ENCODE measurements at places on chromosomes 16 and 17. TPM values are rescaled to one million over a fixed set of nuclear protein-coding genes. Genes with fewer than 3 reads are reported as not detected.

The TBC1D3I gene
- total RNA-seq = 0.76 TPM

The KCNH6 gene
- total RNA-seq = not detected

The ZC3H7A gene
- total RNA-seq = 70.9 TPM

The FOXC2 gene
- not detected for total RNA-seq

The MT3 gene
- 1.8 TPM for total RNA-seq

The MYH2 gene
- not detected for total RNA-seq

The HS3ST3A1 gene
- total RNA-seq = 2.5 TPM

The MT1E gene
- 12.3 TPM for total RNA-seq

The APOH gene
- total RNA-seq = not detected

- DNase-seq = no peak
These were observed 19.9 kb upstream of the MMD start for GRCh38 chr17:55441544-55441943.

GRCh38 chr16:59683709-59684108 lies 949.6 kb upstream of the GOT2 start:
- DNase-seq = no peak

- DNase-seq = no peak
These were observed 26.6 kb downstream of the PEMT start for GRCh38 chr17:17564896-17565295.

DNA sequence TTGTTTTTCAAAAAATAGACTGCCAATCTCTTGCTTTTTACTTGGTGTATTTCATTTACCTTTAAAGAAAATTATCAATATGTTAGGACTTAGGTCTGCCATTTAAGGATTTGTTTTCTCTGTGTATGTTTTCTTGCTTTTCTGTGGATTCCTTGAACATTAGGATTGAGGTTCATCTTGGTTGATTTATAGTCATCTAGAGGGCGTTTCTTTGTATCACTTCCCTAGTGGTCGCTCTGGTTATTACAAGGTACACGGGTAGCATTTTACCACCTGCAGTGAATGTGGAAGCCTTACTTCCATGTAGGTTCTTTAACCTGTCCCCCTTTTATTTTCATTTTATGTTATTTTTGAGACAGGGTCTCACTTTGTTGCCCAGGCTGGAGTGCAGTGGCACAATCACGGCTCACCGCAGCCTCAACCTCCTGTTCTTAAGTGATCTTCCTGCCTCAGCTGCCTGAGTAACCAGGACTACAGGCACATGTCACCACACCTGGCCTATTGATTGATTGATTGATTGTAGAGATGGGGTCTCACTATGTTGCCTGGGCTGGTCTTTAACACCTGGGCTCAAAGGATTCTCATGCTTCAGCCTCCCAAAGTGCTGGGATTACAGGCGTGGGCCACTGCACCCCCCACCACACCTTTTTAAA lies 35.2 kb upstream of the CBX4 start:
- no peak for DNase-seq

DNA sequence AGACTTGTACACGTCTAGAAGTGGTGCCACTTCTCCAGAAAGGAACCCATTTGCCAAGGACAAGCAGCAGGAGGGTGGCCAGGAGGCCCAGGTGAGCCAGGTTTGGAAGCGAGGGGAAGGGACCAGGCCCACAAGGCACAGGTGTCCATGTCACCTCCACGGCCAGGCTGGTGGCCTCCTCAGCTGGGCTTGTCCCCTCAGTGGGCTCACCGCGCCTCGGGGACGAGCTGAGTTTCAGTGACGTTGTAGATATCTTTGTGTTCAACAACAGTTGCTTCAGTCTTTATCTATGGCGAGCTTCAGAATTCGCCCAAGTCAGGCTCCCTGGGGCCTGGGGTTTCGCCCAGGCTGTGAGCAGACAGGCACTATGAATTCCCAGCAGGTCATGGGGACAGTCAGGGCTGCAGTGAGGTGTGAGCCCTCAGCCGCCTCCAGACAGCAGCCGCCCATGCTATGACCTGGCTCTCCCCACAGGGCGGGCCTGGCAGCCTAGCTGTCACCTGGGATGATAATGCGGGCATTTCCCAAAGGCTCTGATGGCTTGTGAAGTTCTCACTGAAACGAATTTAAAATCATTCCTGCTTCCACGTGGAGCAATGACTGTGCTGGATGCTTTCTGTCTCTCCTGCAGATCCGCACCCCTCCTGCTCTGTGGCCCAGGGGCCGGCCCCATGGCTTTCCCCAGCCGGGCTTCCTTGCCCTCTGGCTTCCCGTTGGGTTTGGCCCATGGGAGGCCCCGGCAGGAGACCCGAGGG lies 89.5 kb downstream of the MRC2 start:
- DNase-seq = no peak

GRCh38 chr16:77085981-77086380 lies 105.0 kb upstream of the MON1B start:
- DNase-seq = no peak

DNA sequence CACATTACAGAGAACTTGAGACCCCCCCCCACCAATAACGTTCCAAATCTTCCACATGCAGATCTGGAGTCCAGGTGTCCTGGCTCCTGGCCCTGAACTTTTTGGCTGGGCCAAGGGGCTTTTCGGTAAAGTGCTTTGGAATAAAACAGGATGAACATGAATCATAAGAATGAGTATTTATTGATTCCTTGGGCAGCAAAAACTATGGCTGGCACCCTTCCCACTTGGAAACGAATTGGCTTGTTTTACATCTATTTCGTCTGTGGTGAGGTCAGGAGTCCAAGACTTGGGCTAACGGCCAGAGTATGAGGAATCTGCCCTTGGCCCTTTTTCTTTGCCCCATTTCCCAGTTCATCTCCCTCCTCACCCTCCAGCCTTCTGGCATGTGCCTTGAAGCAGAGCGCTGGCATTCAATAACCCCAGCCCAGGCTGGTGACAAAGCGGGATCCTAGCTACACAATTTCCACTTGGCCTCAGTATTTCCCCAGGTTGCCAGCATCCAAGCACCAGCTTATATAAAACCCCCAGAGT lies 4.1 kb upstream of the UBTF start:
- DNase-seq = no peak

DNA sequence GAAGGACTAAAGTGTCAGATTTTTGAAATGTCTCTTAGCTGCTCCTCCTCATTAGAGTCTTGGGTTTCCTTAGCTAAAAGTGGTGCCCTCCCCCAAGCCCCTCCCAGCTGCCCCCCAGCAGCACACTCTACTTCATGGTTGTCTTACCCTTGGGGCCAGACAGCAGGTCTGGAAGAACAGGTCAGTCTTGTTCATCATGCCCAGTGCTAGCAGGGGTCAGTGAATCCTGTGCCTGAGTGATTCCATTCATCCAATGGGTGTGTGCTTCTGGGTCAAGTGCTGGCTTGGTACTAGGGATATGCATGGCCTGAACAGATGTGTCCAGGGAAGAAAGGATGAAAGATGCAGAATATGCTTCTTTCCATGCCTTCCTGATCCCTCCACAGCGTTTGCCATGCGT lies 93.2 kb downstream of the GNAO1 start:
- DNase-seq = no peak

DNA sequence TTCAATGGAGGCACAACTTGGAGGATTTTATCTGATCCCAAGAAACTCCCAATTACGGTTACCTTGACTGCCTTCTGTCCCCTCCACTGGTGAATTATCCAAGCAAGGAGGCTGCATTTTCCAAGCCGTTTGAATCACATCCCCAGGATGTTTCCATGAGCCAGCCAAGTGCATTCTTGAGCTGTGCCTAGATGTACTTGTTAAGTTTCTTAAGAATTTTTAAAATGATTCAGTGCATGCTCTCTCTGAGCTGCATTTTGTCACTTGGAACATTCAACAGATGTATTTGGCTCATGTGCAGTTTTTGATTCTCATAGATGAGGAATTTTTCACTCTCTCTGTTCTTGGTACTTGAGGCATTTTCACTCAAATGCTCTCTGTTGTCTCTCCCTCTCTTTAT lies 202.6 kb upstream of the MYOCD start:
- DNase-seq = no peak

DNA sequence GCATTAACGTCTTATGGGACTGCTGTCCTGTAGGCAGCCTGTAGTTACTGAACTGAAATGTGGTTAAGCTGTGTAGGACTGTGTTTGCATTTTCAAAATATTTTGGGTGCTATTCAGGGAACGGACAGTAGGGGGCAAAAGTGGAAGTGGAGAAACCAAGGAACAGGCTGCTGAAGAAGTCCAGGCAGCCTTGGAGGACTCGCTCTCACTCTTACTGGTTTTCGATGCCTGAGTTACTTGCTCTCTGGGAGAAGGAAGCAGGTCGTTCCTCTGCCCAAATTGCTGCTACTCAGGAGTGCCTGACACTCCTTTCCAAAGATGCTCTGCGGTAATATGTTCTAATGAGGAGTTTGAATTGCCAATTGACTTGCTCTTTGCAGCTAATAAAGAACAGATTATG lies 64.5 kb upstream of the RBFOX1 start:
- no peak for DNase-seq

GRCh38 chr17:76865174-76865573 lies 3.0 kb upstream of the MGAT5B start:
- no peak for DNase-seq

- DNase-seq = no peak
These were observed 13.4 kb downstream of the RTN4RL1 start for GRCh38 chr17:2011411-2012371.

DNA sequence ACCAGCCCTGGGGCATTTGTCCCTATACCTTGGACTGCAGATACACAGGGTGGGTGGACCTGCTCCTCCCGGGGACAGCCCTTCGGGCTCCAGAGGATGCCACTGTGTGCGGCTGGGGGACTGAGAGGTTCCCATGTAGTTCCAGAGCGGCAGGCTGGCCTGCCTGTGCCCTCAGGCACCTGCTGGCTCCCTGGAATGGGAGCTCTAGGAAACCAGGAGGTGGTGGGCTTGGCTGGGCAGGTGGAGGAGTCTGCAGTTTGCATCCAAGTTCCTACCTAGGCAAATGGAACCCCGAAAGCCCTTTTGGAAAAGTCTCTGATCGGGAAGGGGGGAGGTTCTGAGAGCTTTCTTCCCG lies 982 bp downstream of the DBNDD1 start:
- DNase-seq = no peak

GRCh38 chr17:70772761-70773160 lies 603.4 kb downstream of the KCNJ2 start:
- DNase-seq = no peak

GRCh38 chr16:83630979-83631378 lies 176.8 kb upstream of the HSBP1 start:
- DNase-seq = no peak

- DNase-seq = peak; percentile 61
These were observed 22.7 kb downstream of the USP22 start for GRCh38 chr17:21019976-21020586.

DNA sequence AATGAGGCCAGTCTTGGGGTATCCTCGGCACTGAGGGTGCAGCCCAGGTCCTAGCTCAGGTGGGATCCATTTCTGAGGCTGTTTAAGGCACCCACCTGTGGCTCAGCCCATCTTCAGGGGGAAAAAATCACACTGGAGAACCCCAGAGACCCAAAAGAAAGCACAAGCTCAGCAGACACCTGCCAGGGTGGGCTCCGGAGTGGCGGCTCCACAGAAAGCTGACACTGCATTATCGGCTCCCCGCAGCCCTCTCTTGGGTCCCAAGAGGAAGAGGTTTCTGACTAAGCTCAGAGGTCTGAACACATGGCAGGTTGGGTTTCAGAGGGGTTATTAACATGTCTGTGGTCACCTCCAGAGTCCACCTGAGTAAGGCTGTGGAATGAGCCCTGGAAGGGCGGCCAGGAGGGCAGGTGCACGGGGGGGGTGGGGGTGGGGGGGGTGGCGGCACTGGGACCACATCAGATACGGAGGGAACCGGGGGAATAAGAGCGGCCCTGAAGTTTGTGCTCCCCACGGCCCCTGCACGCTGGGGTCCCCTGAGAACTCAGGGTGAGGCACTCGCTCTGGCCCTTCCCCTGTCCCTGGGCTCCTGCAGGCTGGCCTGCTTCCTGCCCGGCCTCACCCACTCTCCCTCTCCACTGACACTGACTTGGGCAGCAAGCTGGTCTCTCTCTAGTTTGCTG lies 79.5 kb downstream of the TIMM22 start:
- no peak for DNase-seq

- no peak for DNase-seq
These were observed 22.6 kb downstream of the MAP3K3 start for GRCh38 chr17:63644846-63645245.
